ENCODE measurements at places on chromosomes 12 and 14. TPM values are rescaled to one million over a fixed set of nuclear protein-coding genes. Genes with fewer than 3 reads are reported as not detected.

Gene SPTB
- total RNA-seq = not detected

Gene LRTM2
- not detected for total RNA-seq

Gene KRT6C
- not detected for total RNA-seq

Gene SLC24A4
- total RNA-seq = not detected

Gene RAB21
- 12.7 TPM for total RNA-seq

Gene GLIPR1L1
- not detected for total RNA-seq

Gene TEX52
- total RNA-seq = not detected

Gene PTGDR
- total RNA-seq = 1.4 TPM

Gene DPPA3
- not detected for total RNA-seq

Gene LUM
- 1,762 TPM for total RNA-seq

Gene INHBE
- total RNA-seq = 0.88 TPM

Gene CAPS2
- total RNA-seq = 10.5 TPM

Gene HNF1A
- not detected for total RNA-seq

Data from osteoblast (primary cell).